Daoy (cell line): ENCODE measurements at places on chromosomes 2 and 18. TPM values are rescaled to one million over a fixed set of nuclear protein-coding genes. Genes with fewer than 3 reads are reported as not detected.

The AQP12B gene
- total RNA-seq: not detected in 2 replicates

The UGT1A4 gene
- 0.63 TPM in 1 of 2 replicates, not detected in the other for total RNA-seq

DNA sequence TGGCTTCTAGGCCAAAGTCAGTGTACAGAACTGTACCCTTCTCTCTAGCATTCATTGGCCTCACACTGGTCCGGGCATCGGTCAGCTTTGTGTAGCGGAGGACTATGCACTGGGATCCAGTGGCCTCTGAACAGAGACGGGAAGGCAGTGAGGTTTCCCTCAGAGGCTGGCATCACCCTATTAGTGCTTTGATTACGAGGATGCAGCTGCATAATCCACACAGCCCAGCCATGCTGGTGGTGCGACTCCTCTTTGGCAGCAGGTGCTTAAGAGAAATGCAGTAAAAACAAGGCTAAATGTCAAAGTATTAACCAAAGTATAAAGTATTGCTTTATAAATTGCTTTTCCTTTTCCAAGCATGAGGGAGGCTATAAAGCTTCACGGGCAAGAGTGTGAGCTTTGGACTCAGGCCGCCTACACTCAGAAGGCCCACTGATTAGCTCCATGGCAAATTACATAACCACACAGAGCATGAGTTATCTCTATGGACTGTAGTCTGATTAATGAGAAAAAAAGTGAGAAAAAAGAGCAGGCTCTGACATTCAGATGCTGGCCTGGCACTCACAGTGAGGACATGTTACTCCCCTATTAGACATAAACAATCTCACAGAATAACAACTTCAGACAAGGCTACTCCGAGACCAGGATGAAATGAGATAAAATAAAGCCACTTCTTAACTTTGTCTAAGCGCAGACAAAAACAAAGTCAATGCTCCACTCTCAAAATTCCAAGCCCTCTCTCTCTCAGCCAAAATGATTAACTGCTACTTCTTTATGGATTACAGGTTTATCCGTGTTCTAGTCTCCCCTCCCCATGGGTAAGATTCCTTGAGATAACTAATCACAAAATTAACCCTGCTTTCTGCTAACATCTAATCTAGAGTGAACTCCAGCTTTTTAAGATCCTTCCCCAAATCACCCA is 6.4 kb upstream of the CRYGC start:
- DNase-seq: no peak

DNA sequence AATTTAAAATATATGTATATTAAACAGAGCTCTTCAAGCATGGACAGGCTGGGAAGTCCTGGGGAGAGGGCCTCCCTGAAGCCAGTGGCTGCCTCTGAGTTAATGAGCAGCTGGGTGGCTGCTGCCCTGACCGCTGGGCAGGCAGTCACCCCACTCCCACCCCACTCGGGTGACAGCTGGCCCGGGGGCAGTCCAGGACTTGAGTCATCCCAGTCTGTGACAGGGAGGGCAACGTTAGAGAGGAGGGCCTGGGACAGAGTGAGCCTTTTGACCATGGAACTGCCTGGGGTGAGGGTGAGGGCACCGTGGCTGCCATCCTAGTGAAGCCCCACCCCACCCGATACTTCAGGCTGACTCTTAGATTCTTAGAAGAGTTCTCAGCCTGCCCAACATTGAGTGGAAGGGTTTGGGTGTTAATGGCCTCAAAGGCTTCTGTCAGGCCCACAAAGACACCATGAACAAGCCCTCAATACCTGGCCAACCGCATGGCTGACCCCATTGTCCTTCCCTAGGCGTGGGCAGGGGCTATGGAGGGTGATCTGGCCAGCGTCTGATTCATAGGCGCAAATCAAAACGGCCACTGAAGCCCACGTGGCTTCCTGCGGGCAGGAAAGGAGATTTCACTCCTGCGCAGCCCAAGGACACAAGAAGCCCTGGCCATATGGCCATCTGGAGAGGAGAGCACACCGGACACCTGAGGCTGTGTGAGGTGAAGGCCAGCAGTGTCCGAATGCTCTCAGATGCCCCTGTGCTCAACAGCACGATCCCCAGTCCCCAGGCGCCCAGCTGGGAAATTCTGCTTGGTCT is 47.5 kb downstream of the MRPS5 start:
- DNase-seq: no peak

DNA sequence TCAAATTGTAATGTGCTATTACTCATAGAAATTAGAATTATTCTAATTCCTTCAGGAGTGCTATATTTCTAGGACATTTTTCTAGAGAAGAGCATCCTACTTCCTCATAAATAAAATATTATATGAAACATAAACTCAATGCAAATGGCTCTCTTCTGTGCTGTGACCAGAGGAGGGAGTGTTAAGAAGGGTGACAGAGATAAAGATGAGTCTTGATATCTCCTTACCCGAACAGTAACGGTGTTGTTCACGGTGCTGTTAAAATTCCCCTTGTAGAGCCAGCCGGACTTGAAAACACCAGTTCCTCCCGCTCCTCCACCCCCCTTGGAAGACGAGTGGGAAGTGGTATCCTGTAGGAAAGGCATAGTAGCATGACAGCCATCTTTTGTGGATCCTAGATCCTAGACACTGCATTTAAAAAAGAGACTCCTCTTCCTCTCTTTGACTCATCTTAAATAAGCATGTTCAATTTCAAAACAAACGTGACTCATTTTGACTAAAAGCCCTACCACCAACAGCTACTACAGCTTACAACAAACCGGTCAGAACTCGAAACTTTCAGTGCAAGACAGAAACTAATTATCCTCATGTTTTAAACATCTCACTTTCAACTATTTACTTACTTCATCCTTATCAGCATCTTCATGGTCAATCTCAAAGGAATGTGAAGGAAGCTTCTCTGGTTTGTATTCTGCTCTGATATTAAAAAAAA is 156.3 kb downstream of the DOCK10 start:
- peak; percentile 46 for DNase-seq

DNA sequence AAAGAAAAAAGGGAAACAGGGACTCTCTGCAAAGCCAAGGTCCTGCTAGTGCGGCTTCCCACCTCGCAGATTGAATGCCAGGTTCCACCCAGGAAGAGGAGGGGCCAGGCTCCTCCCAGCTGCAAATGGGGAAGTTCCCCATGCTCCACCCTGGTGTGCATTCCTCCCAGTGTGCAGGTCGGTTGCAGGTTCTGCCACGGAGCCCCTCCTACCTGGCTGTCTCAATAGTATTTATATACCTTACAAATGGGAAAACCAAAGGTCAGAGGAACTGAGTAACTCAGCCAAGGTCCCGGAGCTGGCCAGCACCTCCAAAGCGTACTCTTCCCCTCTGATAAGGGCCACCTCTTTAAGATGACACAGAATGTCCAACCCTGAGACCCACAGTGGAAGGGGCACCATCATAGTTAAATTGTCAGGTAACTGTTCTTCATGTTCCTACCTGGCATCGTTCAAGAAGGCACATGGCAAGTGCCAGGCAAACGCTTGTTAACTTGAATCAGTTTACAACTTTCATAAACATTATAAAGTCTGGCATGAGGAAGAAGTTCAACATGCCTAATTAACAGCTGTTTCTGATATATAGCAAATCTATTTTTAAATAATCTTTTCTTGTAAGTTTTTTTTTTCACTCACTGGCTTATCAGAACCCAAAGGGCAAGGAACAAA is 35.5 kb downstream of the POU3F3 start:
- peak; percentile 24 for DNase-seq
